ENCODE measurements at places on chromosomes 4 and X.

- DNase-seq: no peak
Measured at GRCh38 chrX:21382715-21383114, 8.5 kb downstream of the CNKSR2 start.

DNA sequence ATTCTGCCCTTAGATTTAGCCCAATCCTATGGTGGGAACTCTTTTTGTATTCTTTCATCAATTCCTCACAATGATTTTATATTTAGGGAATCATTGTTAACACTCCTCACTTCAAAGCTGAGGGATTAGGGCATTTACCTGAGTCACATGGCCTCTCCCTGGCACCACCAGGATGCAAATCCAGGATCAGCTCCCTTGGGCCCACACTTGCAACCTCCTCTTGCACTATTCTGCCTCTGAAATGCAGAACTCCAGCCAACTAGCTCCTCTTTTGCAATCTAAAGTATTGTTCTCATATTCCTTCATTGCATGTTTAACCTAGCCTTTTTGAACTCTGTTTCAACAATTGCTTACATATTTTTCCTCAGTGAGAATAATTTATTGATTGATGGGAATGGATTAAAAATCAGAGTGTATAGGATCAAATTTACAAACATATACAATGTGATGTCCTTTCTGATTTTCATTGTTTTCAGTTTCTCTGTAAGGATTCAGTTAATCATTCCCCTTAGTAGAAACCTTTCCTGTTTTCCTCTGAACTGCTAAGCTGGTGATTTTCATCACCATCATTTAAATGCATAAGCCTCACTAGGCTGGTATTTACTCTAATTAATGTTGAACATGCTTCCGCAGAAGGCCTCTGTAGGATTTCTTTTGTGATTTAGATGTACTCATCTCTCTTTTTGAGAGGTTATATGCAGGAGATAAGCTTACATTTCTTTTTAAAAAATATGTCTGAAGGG is 3.3 kb upstream of the RELL1 start:
- DNase-seq: no peak

- DNase-seq: no peak
Measured at GRCh38 chr4:122827879-122828601, 1.4 kb downstream of the FGF2 start.

DNA sequence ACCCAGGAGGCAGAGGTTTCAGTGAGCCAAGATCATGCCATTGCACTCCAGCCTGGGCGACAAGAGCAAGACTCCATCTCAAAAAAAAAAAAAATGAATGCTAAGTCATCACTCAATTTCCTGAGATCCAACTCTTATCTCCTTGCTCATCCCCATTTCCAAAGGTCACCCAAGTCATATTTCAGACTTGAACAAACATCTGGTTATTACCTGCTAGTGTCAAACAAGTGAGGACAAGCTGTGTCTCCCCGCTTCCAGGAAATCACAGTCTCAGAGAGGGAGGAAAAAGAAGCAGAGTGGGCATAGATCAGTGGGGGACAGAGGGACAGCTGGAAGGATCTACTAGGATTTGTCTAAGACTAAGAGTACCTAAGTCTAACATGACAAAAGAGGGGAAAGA is 147.5 kb upstream of the FUNDC1 start:
- no peak for DNase-seq

GRCh38 chr4:177281351-177281909 is 28.2 kb upstream of the NEIL3 start:
- DNase-seq: no peak

DNA sequence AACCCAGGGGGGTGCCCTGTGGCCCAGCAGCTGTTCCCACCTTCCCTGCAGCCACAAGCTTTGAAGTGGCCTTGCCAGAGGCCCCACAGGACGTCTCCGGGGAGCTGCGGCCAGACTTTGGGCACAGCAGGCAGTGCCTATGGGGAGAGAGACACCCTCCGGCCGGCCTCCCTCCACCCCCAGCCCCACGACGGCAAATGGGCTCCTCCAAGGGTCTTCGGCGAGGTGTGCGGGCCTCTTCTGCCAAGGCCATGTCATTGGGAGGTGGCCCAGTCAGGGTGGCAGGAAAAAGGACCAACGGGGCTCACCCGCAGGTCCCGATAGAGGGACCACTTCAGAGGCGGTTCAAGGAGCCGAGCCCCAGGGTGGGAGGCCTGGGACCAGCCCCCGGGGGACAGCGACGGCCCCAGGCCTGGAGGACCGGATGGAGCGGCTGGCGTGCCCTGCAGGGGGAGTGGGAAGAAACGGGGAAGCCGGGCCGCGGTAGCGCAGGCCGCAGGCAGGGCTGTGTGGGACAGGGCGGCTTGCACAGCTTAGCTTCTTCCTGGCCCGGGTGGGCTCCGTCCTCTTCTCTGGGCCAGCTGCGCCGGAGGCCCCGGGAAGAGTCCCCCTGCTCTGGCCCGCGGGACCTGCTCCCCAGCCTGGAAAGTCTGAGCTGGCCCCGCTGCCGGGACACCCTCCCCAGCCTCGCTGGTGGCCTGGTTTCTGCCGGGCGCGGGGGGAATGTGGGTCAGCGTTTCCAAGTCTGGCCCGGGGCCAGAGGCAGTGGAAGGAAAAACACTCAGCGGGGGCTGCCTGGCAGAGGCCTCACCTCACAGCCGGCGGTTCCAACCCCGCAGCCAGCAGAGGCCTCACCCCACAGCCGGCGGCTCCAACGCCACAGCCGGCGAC is 21.9 kb upstream of the SPON2 start:
- peak; percentile 86 for DNase-seq

DNA sequence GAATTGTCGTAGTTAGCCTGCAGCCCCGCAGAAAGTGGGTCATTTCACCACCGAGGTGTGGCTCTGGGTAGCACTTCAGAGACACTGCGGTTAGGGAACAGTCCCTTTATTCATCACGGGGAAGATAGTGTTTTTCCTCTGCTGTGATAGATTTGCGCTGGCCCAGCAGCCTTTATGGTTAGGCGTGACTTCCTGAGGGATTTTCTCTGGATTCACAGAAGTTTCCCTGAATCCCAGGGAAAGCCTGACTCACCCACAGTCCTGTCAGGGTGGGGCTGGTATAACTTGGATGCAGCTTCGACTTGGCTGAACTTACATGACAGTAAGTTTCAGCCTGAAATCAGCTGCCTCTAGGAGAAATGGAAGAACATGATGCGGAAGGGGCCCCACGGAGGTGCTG is 196.3 kb upstream of the HHIP start:
- DNase-seq: peak; percentile 69

GRCh38 chr4:188627892-188628291 is 488.7 kb downstream of the TRIML1 start:
- DNase-seq: no peak

DNA sequence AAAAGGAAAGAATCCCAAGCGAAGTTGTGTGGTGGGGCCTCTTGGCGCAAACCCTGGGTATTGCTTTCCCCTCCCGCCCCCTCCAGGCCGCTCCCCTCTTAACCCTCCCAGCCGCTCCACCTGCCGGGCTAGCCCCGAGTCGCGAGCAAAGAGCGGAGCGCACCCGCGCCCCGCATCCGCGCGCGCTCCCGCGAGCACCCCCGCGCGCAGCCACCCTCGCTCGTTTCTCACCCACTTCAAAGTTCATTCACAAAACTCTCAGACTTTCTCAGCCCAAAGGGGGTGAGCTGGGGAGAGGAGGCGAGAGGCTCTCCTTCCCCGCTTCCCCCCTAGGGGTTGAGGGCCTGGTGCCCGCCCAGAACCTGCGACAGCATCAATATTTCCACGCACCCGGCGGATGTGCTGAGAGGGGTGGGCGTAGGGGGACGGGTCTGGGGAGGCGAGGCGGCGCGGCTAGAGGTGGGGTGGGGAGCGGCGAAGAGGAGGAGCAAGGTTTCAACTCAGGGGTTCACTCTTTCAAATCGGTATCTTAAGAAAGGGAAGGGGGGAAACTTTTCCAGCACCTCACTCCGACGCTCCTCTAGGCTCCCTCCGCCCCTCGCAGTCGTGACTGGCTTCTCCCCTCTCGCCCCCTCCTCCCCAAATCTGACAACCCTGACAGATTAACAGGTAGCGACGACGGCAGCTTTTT is 1.8 kb downstream of the MAML3 start:
- DNase-seq: no peak

DNA sequence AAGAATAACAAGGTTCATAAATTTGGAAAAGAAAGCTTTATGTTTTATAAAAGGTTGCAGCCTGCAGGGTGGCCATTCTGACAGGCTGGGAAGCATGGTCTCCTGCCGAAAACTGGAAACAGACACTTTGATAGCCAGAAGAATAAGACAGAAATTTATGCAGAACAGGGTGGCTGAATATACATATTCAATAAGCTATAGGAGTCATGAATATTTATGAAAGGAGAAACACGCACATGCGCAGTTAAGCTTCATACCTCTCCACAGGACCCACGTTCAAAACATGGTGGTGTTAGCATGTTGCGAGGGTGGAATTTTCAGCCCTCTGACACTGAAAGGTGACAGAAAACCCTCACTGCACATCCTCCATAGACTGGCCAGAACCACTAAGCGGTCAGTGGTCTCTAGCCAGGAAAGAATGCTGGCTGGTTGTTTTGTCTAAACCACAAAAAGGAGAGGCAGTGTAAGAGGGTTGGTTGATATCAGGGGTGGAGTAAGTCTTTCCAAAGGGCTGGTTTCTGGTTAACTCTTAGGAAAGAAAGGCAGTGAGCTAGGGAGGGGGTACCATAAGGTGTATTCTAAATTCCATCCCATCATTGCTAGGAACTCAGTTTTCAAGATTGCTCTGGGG is 58.2 kb downstream of the ANXA10 start:
- no peak for DNase-seq

DNA sequence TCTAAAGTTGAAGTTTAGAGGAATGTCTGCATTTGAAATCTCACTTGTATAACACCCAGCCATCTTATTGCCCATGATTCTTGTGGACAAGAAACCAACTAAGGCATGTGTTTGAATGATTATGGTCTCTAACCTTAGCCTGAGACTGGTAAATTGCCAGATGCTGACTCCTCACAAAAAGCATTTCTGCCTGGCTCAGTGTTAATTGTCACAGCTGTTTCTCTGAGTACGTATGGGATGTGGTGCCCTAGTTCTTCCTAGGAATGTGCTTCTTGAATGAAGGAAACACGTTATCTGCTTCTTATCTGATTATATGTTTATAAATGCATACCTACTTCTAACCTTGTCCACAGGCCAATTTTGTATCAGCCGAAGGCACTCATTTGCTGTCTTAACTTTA is 63.1 kb upstream of the NDP start:
- DNase-seq: no peak

DNA sequence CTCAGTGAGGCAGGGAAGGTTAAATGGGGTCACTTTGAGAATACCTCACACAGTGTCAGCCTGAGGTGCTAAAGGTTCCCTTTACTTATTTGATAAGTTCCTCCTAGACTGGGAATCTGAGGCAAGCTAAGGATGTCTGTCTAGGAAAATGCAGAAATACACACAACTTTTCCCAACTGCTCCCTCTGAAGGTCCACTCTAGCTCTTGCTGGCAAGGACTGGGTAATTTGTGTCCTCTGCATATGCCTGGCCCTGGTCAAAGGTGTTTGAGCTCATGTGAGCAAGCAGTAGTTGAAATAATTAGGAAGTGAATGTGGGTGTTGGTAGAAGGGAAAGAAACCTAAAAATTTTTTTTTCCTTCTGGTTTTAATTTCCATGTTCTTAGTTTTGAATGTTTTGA is 21.3 kb downstream of the TXLNG start:
- DNase-seq: no peak

GRCh38 chrX:48540480-48540879 is 966 bp downstream of the TBC1D25 start:
- DNase-seq: no peak

DNA sequence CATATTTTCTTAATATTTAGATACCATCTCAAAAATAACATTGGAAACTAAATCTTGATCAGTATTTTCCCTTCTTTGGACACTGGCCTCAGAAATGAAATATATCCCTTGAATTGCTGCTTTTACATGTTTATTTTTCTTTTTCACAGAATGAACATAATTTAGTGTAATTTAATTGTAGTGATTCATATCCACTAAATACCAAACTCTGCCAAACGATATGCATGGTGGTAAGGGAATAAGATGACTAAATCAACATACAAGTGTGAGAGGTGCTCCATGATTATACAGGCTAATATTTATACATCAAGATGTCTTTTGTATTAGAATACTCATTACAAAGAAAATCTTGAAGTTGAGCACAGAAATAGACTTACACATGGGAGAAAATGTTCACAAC is 216.8 kb upstream of the PACRGL start:
- DNase-seq: no peak

DNA sequence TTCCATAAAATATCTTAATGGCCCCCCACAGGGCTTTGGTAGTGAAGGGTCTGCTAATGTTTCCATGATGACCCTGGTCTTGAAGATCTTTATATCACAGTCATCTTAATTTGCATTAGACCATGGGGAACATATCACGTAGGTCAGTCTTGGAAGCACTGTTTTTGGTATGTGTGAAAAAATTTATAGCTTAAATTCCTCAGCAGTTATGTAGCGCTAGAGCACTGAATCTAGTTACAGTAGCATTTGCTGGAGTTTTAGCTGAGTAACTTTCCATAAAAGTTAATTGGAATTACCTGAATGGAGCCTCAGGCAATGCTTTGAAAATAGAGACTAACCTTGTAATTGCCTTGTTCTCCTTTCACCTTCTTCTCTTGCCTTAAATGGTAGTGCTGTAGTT is 648.8 kb downstream of the IQCM start:
- DNase-seq: no peak

DNA sequence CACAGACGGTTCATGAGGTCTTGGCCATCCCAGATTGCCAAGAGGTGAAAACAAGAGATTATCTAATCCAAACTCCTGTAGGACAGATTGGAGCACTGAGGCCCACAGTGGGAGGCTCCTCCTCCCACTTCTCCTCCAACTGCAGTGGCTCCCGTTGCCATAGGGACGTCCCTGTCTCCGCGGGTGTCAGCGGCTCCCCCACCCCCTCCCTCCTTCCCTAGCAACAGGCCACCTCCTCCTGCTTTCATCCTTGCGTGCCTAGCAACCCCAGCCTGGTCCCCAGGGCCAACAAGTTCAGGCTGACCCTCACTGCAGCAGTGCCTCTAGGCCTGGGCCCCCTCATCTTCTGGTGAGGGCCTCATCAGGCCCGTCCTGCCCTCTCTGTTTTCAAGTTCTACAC is 6.8 kb upstream of the IQSEC2 start:
- peak; percentile 51 for DNase-seq

DNA sequence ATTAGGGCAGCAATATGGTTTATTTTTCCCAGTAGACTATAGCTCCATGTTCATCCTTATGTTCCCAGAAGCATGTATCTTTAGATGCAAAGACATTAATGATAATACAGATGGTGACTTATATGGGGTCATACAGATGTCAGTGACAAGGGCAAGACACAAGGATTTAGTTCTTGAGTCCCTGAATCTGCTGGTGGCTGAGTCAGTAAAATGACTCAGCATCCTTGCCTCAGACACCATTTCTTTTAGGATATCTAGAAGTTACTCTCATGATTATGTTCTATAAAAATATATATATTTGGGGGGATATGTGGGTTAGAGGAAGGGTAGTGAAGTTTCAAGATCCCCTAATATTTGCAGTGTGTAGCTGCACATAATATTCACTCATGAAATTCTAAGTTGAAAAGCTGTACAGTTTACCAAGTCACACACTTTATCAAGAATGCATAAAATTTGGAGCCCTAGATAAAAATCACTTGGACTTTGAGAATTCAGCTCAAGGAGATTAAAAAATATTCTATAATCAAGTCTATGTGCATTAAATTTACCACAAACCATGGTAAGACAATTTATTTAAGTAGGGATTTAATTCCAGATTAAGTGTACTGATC is 101.9 kb downstream of the LNX1 start:
- DNase-seq: no peak

- peak; percentile 46 for DNase-seq
Measured at GRCh38 chr4:825063-825970, 612 bp downstream of the CPLX1 start.

- no peak for DNase-seq
Measured at GRCh38 chr4:124647599-124647998, 64.9 kb downstream of the ANKRD50 start.

GRCh38 chr4:74474345-74475090 is 29.6 kb downstream of the AREG start:
- DNase-seq: no peak

Measured in femur (tissue), 1 donor.